ENCODE measurements at places on chromosomes 12 and 14.

DNA sequence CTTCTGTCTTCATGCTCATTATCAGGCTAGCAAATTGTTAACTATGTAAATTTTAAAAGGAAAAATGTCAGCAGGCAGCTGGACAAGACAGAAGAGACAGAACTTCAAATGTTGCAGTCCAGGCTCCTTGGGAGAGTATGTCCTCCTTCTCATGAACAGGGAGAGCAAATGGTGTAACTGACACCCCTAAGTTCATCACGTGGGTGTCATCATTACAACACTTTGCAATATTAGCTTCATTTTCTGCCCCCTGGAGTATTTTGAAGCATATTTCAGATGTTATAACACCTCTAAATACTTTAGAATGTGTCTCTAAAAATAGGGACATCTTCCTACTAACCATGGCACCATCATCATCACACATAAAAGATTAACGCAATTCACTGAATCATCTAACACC is 62.1 kb downstream of the ZNF664 start:
- DNase-seq: no peak

- no peak for DNase-seq
Observed at GRCh38 chr14:104264495-104265265, 126.3 kb downstream of the KIF26A start.

GRCh38 chr14:72061718-72062117 is 129.5 kb downstream of the RGS6 start:
- DNase-seq: no peak

- DNase-seq: no peak
Observed at GRCh38 chr12:98750511-98750910, 105.4 kb downstream of the APAF1 start.

DNA sequence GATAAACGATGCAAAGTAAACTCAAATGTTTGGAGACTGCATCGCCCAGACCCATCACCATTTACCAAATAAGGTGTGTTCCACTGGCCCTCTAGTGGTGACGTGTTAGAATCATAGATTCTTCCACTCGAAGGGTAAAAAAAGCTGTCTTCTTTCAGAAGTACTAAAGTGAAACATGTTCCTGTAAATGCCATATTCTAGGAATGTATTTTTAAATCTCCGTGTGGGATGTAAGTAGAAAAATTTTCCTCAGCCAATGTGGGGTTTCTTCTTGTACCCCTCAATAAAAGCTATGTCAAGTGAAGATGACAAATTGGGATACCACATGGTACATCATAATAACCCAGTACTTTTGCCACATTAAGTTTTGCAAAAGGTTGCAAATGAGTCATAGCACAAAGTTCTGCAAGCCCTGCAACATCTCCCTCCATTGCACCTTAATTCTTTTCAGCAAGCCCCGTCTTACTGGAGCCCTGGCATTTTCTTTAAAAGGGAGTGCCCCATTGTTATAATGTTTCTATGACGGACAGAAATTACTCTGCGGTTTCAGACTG is 100.8 kb downstream of the CCER1 start:
- DNase-seq: peak; percentile 38

DNA sequence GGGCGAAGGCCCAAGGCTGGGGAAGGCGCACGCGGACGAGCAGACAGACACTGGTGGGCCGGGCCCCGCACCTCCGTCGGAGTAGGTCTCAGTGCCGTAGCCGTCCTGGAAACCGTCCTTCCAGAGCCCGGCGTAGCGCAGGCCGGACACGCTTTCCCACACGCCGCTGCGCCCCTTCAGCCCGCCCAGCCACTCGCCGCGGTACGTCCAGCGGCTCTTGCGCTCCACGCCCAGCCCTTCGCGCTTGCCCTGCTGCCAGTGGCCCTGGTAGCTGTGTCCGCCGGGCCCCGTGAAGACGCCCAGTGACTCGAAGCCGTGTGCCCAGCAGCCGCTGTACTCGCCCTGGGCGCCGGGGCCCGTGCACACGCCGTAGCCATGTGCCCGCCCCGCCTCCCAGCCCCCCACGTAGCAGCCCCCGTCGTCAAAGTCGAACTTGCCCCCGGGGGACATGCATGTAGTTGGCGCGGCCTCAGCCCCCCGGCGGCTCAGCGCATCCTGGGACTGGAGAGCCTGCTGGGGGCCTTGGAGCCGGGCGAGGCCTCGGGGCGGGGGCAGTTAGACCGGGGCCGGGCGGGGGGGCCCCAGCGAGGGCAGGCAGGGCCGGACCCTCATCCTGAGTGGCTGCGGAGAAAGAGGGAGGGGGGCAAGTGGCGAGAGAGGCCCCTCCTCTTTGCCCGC is 1.4 kb downstream of the JPH4 start:
- no peak for DNase-seq

GRCh38 chr14:60968671-60969070 is 12.2 kb downstream of the TRMT5 start:
- no peak for DNase-seq

- no peak for DNase-seq
Observed at GRCh38 chr12:70338531-70338930, 27.6 kb upstream of the KCNMB4 start.

GRCh38 chr12:19263672-19264071 is 134.1 kb downstream of the PLEKHA5 start:
- DNase-seq: no peak

DNA sequence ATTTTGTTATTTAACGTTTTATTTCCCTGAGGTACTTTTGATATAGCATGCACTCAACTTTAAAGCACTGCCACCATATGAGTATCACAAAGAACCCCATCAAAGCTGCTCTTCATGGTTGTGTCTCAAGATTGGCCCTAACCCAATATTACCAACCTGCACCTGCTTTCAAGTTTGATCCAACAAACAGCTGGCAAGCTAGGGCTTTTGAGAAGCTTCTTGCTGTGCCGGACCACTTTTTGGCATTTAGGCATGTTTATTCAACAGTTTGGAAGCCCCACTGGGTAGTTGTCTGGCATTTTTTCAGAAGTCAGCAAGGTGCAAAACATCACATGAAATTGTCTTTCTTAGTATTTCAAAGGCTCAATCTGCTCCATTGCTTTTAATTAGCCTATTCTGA is 137.2 kb upstream of the PLEKHA5 start:
- no peak for DNase-seq

- no peak for DNase-seq
Observed at GRCh38 chr12:92486443-92487137, 216.2 kb upstream of the PLEKHG7 start.

GRCh38 chr14:66426451-66426850 is 59.7 kb upstream of the CCDC196 start:
- no peak for DNase-seq

DNA sequence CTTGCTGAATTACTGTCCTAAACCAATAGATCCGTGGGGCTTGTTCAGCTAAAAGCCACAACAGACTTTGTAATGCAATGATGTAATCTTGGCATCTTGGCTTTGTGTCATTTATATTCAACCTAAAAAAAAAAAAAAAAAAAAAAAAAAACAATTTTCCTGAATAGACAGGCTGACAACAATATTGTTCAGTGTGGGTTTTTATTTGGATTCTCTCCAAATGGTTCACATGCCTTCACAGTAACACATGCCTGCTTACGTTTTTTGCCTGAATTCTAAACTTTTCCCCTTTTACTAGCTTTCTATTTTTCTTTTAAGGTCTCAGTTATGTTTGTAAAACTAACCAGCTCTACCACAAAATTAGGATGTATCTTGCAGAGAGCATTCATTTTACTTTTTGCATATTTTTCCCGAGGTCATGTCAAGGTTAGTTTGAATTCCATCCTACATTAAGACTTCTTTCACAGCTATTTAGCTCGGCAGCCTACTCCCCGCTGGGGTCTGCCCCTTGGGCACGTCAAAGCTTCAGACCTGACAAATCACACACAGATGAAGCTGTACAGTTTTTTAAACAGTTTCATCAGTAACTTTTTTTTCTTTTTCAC is 213.7 kb upstream of the NPAS3 start:
- no peak for DNase-seq

DNA sequence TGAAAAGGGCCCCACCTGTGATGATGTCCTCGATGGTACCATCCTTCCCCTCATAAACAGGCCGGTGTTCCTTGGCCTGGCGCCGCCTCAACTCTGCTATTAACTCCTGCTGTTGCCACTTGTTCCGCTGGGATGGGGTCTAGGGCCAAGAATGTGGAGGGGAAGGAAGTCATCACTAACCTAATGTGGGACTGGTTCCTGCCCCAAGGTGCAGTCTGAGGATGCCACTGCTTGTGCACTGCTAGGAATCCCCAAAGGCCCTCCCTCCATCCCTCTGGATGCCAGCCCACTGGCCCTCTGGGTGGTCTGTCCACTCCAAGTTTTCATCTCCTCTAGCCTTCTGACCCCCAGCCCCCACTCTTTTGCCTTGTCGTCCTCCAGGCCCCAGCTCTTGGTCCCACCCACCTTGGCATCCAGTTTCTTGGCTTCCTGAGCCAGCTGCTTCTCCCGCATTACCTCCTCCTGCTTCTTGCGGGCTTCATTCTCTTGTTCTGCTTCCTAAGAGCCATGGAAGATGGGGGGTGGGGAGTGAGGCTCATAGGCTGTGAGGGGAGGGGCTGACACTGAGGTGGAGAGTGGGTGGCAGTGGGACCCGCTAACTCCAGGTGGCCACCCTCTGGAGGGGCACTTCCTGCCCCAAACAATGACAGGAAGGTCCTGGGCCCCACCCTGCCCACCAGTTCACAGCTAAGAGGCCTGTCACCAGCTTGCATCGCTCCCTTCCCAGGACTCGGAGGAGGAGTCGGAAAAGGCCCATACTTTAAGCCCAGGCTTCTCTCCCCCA is 23.7 kb downstream of the PRPF40B start:
- no peak for DNase-seq

DNA sequence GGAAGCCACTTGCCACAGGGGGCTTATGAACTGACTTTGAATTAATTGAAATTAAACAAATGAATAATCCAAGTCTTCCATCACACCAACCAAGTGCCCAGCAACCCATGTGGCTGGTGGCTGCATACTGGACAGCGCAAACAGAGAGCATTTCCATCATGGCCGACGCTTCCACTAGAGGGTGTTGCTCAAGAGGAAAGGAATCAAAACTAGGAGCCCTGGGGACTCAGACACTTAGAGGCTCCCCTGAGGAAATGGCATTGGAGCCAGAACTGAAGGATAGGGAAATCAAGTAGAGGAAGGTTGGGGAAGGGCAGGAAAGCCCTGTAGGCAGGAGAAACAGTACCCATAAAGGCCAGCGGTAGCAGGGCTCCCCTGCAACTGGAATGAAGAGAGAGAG is 50.6 kb upstream of the NUAK1 start:
- DNase-seq: no peak

Data from WERI-Rb-1 (cell line).